Ascending aorta (tissue), 2 donors: ENCODE measurements at places on chromosomes 12 and 14.

DNA sequence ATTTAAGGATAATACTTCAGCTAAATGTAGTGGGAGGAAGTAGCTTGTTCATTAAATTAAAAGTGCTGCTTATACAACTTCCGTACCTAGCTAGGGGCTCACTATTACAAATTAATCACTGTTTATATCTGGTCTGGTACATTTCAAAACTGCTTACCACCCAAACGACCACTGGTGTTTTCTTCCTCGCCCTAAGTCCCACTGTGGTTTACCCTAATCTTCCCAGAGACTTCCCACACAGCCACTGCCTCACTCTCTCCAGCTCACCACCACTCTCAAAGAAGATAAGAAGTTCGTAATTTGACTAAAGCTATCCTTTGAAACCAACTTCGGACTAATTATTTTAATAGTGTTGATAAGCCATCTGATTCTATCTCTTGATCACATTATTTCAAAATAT is 62.6 kb downstream of the PLXNC1 start:
- no peak for DNase-seq

- DNase-seq = no peak
Measured at GRCh38 chr12:116588390-116589028, 29.3 kb downstream of the MAP1LC3B2 start.

GRCh38 chr14:37078131-37078530 is 94.3 kb downstream of the SLC25A21 start:
- no peak for DNase-seq

DNA sequence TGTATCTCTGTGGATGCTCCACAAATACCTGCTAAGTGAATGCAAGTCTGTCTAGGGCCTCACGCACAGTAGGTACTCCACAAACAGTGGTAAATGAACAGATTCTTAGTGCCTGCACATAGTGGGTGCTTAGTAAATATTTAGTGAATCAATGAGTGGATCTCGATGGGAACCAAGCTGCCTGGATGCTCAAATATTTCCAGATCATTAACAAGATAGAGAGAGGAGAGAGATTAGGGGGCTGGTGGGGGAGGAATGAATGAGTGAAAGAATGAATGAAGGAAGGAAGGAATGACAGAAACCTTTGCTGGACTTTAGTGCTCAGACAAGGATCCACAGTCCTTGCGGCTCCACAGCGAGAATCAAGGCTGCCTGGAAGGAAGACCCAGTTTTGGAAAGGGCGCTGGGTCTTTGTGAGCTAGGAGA is 118.2 kb downstream of the SCARB1 start:
- DNase-seq = no peak

- DNase-seq = no peak
Measured at GRCh38 chr14:46964378-46964777, 312.8 kb upstream of the RPL10L start.

DNA sequence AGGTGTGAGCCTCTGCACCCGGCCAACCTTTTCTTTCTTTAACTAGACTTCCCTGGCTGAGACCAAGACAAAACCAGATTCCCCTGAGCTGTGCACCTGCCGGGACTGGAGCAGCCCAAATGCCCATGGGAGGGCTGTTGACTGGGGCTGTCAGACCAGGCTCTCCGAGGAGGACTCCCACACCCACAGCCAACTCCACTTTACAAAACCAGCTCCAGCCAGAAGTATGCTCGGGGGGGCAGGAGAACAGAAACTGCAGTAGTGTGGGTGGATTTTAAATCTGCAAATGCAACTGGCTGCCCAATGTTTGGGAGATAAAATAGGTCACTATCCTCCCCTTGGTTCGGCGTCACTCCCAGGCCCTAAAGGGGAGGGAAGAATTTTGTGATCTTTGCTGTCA is 78.5 kb downstream of the VCPKMT start:
- DNase-seq = no peak

DNA sequence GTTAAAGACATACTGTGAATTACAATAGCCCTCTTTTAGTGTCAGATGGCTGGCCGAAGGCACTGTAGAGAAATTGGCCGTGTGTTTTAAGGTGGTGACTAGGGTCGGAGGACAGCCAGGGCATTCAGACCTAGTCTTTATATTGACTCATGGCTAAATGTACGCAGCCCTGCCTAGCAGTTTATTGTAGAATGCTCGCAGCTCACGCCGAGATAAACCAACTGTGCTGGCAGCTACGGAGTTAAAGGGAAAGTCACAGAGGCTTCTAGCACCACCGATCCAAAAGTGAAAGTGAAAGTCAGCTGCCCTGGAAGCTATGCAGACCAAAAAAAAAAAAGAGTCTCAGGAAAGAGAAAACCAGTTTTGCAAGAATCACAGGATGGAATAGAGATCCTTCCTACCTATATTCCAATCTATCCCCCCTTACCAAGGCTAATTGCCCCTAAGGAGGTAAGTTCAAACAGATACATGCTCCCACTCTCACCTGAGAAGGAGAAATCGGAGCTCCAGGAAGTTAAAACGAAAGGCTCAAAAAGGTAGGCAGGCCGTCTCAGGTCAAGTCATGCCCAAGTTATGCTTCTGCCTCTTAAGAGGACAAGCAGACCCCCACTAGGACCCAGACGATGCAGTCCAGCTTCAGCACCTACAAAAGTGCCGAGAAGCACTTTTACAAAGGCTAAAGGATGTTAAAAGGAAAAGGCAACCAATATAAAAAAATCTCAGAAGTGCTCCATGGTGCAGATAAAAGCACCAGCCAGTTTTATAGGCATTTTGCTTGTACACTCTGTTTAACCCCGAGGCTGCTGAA is 24.8 kb downstream of the KLRK1 start:
- DNase-seq = peak; percentile 73

DNA sequence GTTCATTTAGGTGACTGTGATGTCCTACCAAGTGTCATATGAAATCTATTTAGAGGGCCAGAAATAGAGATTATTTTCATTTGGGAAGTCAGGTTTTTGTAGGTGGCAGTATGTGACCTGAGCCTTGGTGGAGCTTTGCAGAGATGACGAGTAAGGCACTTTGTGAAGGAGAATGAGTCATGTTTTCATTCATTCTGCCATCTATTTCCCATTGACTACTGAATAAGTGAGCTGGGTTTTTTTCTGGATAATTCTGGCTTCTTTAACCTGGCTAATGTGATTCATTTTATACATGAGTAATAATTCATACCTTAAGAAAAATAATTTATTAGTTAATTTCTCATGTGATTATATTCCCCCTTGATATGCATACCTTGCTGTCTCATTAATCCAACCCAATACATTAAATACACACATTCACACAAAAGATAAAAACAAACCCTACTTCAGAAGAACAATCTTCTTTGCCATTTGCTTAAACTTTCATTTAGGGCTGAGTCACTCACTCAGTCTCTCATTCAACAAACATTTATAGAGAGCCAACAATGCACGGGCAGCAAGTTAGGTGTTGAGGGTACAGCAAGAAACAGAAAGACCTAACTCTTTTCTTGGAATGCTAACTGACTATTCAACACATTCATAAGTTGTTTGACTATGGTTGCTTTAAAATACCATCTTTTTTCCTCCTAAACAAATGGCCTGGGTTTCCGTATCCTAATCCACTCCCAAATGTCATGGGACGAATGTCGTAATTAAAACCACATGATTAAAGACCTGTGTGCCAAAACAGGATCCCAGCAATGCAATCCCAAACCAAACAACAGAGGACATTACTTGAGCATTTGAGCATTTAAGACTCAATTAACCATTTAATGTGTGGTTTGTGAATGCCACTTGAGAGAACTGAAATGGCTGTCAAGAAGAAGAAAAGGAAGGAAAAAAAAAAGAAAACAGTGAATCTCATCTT is 78.0 kb downstream of the KITLG start:
- DNase-seq = no peak

DNA sequence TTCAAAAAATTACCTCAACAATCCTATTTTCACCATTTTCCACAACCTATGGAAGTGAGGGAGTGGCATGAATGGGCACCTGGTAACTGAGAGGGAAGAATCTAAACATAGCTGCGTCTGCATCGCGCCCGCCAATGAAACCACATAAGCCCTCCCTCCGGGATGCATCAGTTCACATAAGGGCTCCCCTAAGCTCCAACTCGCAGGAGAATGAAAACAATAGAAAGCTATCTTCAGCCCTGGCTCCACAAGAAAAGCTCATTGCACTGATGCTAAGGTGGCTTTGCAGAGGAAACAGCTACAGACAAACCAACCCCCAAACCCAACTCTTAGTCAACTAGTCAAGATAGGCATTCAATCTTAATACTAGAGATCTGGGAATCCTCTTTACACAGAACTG is 173.3 kb downstream of the FOXN3 start:
- DNase-seq = no peak

- DNase-seq = no peak
Measured at GRCh38 chr12:14416658-14417057, 51.2 kb downstream of the ATF7IP start.

- no peak for DNase-seq
Measured at GRCh38 chr14:101033006-101033405, 129.5 kb upstream of the RTL1 start.

DNA sequence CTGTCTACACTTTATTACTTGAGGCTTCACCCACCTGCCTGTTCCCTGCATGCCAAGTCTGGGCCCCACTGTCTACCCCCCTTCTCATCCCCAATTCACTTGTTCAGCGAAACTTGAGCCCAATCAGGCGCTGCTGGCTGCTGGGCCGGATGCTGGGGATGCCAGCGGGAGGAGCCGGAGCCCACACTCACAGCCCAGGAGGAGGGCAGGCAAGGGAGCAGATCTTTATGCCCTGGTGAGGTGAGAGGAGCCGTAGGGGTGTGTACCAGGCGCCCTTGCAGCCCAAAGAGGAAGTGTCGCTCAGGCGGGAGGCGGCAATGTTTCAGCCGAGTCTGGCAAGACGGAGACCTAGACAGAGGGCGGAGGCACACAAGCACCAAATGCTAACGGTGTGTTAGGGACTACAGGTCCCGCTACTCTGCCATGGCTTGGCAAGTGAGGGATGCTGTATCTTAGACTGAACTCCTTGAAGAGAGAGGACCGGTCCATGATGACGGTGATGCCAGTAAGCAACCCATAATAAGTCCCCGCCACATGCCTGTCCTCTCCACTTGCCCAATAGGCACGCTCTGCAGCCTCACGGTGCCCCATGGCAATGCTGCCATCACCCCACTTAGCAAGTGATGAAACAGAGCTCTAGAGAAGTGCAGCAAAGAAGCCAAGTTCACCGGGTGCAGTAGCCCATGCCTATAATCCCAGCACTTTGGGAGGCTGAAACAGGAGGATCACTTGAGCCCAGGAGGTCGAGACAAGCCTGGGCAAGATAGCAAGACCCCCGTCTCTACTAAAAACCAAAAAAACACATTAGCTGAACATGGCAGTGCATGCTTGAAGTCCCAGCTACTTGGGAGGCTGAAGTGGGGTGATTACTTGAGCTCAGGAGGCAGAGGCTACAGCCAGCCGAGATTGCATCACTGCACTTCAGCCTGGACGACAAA is 41.6 kb downstream of the LRRC74A start:
- no peak for DNase-seq

GRCh38 chr12:6868211-6869048 is 1.1 kb downstream of the TPI1 start:
- DNase-seq = no peak

- no peak for DNase-seq
Measured at GRCh38 chr14:64465831-64466554, 694 bp downstream of the AKAP5 start.

DNA sequence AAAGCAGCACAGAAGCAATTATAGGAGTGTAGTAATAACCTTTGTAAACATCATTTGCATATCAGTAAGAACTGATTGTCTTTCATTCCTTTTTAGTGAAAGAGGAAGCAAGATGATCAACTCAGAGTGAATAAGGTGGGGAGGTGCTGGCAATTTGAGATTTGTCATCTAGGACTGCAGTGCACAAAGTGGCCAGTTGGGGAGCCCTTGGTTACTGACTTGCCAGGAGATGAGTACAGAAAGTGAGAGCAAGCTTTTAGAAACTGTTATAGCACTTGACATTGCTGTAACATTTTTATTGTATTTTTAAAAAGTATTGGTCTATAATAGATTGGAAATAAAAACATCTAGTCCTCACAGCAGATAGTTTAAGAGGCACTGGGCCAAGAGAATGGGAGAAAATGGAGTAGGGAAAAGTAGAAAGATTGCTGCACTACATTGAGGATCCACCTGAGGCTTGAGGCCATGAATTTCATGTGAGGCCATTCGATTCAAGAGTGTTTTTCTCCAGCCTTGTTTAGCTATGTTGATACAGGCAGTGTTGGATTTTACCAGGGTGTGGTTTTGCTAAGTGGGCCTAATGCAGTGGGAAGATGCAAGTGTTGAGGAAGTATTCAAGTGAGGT is 98.2 kb downstream of the SNAPC1 start:
- peak; percentile 64 for DNase-seq

- peak; percentile 72 for DNase-seq
Measured at GRCh38 chr12:55707841-55708694, at the start of gene ITGA7. ITGA7 (minus strand) TSS chr12:55707904; CDS start chr12:55707682, 222 bp downstream.

- no peak for DNase-seq
Measured at GRCh38 chr12:51392556-51393237, 1.5 kb upstream of the GALNT6 start.

GRCh38 chr14:67425608-67426007 is 13.6 kb upstream of the PLEK2 start:
- DNase-seq = no peak

DNA sequence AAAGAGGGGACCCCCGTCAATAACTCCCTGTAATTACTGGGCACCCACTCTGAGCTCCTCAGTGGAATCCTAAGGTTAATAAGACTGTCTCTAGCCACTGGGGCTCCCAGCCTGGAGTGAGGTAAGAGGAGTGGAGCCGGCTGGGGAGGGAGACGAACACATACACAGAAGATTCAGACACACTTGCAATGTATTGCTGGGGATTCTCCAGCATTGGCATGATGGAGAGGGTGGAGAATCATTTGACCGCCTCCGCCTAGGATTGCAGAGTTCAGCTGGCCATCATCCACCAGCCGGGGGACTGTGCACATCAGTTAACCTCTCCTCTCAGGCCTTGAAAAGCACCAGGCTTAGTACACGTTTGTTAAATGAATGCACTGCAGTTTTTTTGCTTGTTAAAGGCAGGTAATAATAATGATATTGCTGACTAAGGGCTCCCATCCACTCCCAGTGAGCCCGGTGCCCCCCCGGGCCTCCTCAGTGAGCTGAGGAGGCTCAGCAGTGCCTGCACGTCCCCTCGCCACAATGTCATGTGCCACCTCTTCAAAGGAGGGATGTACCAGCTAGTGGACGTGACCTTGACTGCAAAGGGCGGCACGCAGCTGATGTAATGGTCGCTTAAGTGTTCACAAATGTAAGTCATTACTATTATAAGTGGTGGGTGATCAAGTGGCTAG is 20.3 kb upstream of the FAIM2 start:
- peak; percentile 62 for DNase-seq

GRCh38 chr14:68768316-68768715 is 24.6 kb downstream of the ZFP36L1 start:
- DNase-seq = no peak
